ENCODE measurements at places on chromosomes 1 and 21.

DNA sequence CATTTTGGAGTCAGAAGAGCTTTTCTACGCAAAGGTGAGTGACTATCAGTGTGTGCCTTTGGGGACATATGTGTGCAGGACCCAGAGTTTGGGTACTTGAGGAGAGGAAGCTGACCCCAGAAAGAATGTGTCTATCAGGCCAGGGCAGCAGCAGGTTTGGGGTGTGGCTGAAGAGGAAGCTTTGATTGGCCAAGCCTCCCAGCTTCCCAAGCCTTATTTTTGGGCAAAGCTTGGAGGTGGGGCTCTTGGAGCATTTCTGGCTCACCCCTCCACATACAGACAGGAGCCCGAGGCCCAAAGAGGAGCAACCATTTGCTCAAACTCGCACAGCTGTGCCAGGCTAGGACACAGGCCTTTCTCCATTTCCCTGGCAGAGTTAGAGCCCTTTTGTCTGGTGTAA lies 4.7 kb downstream of the GPR3 start:
- no peak for DNase-seq

DNA sequence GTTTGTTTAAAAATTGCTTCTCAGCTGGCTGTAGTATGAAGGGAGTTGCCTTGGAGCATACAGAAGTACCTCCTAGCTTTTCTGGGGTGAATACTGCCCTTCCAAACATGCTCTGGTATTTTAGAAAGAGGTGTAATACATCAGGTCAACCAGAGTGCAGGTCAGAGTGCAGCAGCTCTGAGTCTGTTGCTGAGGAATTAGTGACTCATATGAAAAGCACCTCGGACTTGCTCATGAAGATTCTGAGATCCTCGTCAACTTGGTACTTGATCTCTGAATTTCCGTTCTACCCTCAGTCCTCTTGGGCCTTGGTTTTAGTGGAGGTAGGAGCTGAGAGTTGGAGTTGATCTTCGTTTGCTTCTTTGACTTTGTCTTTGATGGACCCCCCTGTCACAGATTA lies 67.3 kb downstream of the NOS1AP start:
- no peak for DNase-seq

- no peak for DNase-seq
Measured at GRCh38 chr1:223429313-223429731, 36.1 kb downstream of the CCDC185 start.

DNA sequence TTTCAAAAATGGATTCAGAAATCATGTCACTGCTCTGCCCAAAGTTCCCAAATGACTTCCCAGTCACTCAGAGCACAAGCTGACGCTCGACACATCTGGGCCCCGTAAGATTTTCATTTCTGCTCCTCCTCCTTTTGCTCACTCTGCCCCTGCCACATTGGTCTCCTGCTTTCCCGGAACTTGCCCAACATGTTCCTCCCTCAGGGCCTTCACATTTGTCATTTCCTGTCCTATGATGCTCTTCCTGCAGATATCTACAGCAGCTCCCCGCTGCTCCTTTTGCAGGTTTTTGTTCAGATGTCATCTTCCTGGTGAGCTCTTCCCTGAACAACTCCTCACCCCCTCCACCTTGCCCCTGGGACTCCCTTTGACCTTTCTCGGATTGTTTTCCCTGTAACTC lies 58.5 kb upstream of the IVNS1ABP start:
- no peak for DNase-seq

GRCh38 chr1:78250201-78250600 lies 204.4 kb downstream of the GIPC2 start:
- no peak for DNase-seq

GRCh38 chr1:177413982-177414596 lies 243.3 kb downstream of the BRINP2 start:
- no peak for DNase-seq

DNA sequence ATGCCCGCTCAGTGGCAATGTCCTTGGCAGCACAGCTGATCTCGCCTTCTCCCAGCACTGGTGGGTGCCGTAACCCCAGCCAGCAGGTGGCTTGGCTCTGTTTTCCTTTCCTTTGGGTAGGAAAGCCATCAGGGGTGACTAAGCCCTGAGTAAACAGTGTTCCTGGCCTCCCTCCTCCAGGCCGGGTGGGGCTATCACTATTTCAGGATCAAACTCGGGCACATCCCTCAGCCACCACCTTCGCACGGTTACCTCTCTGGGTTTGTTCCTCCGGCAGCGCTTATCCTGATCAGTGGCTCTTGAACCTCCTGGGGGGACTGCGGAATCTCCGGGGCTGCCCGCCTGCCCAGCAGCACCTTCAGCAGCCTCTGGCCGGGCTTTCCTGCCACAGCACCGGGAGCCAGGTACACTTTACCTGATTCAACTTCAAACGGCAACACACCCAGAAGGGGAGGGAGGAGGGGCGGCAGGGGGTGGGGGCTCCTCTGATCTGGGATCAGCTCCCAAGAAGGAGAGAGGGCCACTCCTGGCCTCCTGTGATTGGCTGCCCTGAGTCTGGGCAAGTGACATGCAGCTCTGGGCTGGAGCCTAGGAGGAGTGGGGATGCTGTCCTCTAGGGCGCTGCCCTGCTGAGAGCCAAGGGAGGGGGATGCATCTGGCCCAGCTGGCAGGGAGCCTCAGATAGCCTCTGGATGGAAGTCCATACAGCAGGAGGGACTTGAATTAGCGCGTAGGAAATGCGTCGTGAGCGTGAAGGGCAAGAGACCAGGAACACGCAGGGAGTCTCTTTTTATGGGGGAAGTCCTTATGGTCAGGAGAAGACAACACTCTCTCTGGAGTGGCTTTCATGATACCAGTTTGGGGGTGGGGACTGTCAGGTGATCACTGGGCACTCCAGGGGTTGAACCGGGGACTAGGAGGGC lies at the start of gene ASCL5:
TSS of gene ASCL5 (minus strand) at position 353 of the 923 bp plus-strand sequence. CDS start 11,812 bp downstream, outside the sequence.
- no peak for DNase-seq

DNA sequence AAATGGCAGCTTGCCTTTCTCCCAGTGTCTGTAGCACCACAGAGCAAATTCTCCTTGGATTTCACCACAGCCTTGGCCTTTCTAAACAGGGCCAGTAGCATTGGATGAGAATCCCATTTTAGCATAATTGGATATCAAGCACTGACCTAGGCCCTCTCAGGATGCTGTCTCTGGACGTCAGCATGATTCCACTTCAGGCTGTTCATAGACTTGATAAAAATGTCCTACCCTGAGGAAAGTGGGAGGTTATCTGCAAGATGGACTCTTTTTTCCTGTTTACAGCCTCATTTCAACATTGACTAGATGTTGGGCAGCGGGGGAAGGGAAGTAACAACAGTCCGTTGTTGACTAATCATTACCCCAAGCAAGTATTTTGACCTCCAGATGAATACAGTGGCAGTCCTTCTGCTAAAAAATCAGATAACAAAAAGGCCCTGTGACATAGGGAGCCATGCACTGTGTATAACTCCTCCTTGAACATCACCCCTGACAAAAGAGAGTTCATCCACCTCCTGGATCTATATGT lies 5.2 kb downstream of the NPL start:
- DNase-seq: no peak

Measured in activated naive CD8-positive, alpha-beta T cell treated with anti-CD3 and anti-CD28 coated beads, Interleukin-2, amount 50 U/mL, for 16 hours (primary cell).